RPMI7951 (cell line): ENCODE measurements at places on chromosomes 6 and 20. TPM values are rescaled to one million over a fixed set of nuclear protein-coding genes. Genes with fewer than 3 reads are reported as not detected.

SMPDL3A gene
- total RNA-seq, result 3.4 and 4.0 TPM in 2 replicates

MCCD1 gene
- not detected in 2 replicates for total RNA-seq

KCNG1 gene
- total RNA-seq, result 7.7 and 17.9 TPM in 2 replicates

HLA-DRB5 gene
- total RNA-seq, result not detected in 2 replicates

DDX39B gene
- total RNA-seq, result 472 and 494 TPM in 2 replicates

OR2H2 gene
- not detected in 2 replicates for total RNA-seq

SAMD3 gene
- total RNA-seq, result 0.96 and 1.2 TPM in 2 replicates

SLC24A3 gene
- total RNA-seq, result 9.0 and 9.6 TPM in 2 replicates

CBLN4 gene
- not detected in 2 replicates for total RNA-seq

PKIB gene
- total RNA-seq, result 0.72 TPM in 1 of 2 replicates, not detected in the other

MUC21 gene
- not detected in 2 replicates for total RNA-seq

PTPRT gene
- not detected in 2 replicates for total RNA-seq

AIF1 gene
- not detected in 2 replicates for total RNA-seq

CST5 gene
- not detected in 2 replicates for total RNA-seq

PHACTR1 gene
- 1.9 and 5.9 TPM in 2 replicates for total RNA-seq

LY6G6D gene
- total RNA-seq, result not detected in 2 replicates

DNA sequence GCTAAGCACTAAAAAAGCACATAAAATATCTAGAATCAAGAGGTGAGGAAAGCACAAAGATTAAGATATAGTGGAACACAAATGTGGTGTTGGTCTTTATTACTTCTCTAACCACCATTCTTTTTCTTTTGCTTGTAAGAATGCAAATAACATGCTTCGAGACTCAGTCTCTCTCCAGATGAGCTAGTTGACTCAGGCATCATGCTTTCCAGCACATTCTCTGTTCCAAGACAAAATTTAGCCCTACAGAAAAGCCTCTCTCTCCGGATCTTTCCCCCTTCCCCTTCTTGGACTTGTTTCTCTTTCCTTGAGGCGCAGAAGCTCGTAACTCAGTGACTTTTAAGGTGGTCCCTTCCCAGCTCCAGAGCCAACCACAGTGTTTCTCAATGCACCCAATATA is 91.0 kb downstream of the FNDC1 start:
- no peak for DNase-seq

DNA sequence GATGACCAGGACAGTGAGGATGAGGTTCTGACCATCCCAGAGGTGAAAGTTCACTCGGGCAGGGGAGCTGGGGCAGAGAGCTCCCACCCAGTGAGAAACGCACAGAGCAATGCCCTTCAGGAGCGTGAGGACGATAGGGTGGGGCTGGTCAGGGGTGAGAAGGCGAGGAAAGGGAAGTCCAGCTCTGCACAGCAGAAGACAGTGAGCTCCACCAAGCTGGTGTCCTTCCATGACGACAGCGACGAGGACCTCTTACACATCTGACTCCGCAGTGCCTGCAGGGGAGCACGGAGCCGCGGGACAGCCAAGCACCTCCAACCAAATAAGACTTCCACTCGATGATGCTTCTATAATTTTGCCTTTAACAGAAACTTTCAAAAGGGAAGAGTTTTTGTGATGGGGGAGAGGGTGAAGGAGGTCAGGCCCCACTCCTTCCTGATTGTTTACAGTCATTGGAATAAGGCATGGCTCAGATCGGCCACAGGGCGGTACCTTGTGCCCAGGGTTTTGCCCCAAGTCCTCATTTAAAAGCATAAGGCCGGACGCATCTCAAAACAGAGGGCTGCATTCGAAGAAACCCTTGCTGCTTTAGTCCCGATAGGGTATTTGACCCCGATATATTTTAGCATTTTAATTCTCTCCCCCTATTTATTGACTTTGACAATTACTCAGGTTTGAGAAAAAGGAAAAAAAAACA is 16.6 kb upstream of the SLC22A1 start:
- DNase-seq, result no peak

GRCh38 chr20:45011108-45011526 is 44.8 kb downstream of the STK4 start:
- peak; percentile 67 for DNase-seq

DNA sequence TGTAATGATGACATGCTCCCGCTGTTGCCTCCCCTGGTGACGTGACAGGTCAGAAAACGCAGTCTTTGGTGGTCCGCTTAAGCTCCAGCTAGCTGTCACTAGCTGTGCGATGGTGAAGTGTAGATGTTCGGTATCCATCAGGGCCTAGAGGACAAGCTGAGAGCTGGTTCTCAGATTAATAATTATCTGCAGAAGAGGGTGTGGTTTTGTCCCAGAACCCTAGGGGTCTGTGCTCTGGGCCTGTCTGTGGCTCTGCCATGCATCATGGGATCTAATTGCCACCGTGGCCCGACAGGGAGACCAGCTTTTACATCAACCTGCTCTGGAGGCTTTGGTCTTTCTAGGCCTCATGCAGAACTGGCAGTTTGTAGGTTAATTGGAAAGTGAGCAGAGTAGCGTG is 34.1 kb downstream of the ERMARD start:
- no peak for DNase-seq

- DNase-seq, result peak; percentile 58
Measured at GRCh38 chr20:50305636-50306477, 115.2 kb downstream of the CEBPB start.

DNA sequence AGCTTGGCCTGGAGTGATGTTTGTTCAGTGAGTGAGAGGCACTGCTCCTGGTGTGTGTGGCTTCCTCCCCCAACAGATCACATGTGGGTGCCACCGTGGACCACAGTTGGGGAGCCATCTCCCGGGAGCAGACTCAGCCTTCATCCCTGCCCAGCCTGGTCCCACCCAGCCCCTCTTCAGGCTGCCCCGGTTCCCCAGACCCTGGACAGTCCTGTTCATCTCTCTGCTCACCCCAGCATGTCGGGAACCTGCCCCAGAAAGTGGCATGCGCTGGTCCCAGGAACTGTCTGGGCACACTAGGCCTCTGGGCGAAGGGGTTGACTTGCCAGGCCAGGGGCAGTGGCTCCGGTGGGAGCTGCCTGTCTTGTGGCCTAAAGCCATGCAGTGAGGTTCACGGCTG is 21.5 kb upstream of the PPP1R3G start:
- DNase-seq, result no peak

GRCh38 chr6:3022765-3023662 is 23.3 kb downstream of the NQO2 start:
- peak; percentile 35 for DNase-seq

DNA sequence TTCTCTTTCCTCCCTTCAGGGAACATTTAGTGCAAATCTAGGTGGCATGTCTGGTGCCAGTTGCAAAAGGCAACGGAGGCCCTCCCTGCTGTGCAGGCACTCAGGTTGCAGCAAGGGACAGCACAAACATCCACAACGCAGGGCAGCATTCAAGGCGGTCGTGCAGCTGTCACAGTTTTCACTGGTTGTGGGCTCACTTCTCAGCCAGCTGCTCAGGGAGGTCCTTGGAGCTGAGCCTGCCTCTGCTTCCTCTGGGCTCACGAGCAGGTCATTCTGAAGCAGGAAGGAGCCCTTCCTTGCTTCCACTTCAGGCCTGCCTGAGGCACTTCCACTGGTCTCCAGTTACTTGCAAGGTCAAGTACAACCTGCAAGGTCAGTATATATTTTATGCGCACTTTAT is 3.8 kb upstream of the NPEPL1 start:
- no peak for DNase-seq

DNA sequence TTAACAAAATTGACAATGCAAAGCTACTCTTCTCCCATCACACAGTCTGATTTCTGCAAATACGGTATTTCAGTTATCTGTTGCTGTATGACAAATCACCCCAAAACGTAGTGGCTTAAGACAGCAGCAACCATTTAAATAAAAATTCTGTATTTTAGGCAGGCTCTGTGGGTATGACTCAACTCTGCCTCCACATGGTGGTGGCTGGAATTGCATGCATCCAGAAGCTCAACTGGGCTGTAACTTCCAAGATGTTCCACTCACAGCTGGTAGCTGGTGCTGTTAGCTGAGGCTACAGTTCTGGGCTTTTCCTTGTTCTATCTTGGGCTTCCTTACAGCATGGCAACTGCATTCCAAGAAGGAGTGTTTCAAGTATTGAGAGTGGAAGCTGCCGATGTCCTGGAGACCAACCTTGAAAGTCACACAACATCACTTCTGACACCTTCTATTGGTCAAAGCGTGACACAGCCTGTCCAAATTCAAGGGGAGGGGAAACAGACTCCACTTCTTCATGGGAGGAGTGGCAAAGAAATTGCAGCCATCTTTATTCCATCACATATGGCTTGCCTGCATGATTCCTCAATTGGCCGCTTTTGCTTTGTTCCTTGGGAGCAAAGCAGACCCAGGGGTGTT is 39.7 kb upstream of the TULP1 start:
- peak; percentile 32 for DNase-seq

- no peak for DNase-seq
Measured at GRCh38 chr6:52102405-52102804, 15.0 kb upstream of the PKHD1 start.

- no peak for DNase-seq
Measured at GRCh38 chr6:41877051-41877680, 18.0 kb downstream of the USP49 start.

DNA sequence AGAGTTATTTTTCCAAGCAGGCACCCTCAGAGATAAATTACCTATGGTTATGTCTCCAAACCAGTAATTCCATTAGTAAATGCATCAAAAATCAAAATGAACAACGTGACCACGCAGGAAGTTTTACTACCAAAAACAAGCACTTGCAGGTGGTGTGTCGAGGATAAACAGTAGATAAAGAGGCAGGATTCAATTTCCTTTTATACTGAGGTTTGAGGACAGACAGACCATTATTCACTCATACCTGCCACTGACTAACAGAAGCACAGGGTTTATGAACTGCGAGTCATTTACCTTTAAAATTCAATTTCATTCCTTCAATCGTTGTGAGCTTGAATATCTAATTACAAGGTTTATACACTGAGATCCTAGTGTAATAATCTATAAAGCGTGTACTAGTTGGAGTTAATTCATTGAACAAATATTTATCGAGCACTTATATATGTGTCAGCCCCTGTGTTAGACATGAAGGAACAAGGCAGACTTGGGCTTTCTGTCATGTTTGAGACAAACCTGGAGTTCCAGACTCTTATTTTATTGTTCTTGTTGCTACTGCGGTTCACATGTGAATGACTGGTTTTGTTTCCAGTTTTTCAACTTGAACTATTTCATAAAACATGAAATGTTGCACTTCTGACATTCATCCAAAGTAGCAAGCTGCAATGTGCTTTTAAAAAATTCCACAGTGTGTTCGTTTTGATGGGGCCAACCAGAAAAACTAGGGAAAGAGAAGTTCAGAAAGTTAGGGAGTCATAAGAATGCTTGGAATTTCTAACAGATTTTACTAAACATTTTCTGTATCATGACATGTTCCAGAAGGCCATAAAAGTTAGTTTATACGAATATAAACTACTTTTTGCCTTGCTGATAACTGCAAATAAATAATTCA is 205.6 kb downstream of the UST start:
- DNase-seq, result no peak

GRCh38 chr6:111129013-111129412 is 41.7 kb downstream of the SLC16A10 start:
- DNase-seq, result peak; percentile 79

DNA sequence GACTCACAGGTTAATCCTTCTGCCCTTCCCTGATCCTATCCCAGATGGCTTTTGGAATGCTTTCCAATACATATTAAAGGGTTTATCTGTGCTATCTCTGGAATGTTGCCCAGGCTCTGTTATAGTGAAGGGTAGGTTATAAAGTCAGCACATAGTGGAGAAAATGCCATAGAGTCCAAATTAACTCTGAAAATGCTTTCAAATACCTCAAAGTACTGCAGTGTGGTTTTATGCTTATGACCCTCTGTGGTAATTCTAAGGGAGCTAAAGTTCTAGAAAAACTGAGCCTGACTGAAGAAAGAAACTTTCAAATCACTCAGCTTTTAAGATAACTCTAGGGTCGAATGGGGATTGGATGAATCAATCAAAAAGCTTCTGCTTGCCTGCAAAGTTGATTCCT is 159.8 kb downstream of the PLCB1 start:
- peak; percentile 49 for DNase-seq

- no peak for DNase-seq
Measured at GRCh38 chr6:80923816-80924215, 817.3 kb downstream of the BCKDHB start.

- no peak for DNase-seq
Measured at GRCh38 chr20:22523499-22524392, 60.6 kb downstream of the FOXA2 start.

DNA sequence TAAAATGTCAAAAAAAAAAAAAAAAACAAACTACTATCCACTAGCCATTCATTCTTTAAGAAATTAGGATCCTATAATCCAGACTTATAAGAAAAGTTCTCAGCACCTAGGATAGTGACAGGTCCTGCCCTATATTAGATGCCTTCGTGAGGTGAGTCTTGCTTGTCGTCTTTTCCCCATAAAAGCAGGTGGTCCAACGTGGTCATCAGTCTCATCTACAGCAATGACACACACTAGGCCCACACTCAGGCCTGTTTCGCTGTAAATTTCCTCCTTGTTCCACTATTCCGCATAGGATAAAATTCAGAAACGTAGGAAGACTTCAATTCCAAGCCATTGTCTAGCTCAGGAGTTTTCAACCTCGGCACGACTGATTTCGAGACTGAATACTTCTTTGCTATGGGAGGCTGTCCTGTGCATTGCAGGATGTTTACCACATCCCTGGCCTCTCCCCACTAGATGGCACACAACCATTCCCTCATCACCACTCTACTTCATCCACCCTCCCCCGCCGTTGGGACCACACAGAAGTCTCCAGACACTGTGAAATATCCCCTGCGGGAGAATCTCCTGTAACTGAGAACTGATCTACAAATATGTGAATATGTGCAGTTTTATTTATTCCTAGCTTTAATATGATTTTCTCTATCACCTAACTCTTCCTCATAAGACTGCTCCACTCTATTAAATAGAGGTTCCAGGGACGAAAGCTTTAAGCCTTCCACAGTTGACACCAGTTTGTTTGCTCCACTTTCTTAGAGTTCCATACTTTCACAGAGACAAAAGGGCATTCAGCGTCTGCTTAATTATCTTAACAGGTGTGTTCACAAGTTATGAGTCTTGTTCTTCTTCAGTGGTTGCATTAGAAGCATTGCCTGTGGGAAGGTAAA is 346.3 kb downstream of the BMP2 start:
- DNase-seq, result peak; percentile 31

- DNase-seq, result no peak
Measured at GRCh38 chr6:136465766-136466303, 84.4 kb downstream of the MAP7 start.

DNA sequence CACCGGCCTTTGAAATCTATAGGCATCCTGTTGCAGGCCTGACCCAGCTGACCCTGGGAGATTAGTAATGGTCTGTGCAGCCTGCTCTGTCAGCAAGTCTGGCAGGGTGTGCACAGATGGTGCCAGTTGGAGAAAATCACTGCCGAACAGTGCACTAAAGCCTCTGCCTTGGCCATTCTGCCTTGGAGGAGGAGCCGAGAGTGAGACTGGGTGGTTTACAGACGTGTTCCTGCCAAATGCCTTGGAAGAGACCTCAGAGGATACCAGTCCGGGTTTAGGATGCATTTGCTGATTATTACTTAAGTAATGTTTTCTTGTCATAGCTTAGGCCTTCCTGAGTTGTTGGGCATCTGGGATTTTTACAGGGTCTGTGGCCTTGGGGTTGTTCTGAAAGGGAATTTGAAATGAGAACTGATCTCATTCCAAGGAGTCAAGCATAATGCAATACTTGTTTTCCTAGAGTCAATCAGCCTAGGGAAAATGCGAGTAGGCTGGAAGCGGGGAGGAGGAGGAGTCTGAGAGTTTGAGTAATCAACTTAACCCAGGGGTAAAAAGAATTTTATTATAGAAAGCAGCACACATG is 292.1 kb downstream of the SOX4 start:
- DNase-seq, result peak; percentile 95
